Stimulated activated CD4-positive, alpha-beta T cell treated with anti-CD3 and anti-CD28 coated beads, TNF-alpha, amount 100 ng/mL, for 48 hours (primary cell): ENCODE measurements at places on chromosomes 13 and 19.

- DNase-seq = no peak
These were observed 1.4 kb upstream of the VSTM2B start for GRCh38 chr19:29524201-29524911.

- no peak for DNase-seq
These were observed 24.8 kb downstream of the MAP4K1 start for GRCh38 chr19:38592940-38593339.

DNA sequence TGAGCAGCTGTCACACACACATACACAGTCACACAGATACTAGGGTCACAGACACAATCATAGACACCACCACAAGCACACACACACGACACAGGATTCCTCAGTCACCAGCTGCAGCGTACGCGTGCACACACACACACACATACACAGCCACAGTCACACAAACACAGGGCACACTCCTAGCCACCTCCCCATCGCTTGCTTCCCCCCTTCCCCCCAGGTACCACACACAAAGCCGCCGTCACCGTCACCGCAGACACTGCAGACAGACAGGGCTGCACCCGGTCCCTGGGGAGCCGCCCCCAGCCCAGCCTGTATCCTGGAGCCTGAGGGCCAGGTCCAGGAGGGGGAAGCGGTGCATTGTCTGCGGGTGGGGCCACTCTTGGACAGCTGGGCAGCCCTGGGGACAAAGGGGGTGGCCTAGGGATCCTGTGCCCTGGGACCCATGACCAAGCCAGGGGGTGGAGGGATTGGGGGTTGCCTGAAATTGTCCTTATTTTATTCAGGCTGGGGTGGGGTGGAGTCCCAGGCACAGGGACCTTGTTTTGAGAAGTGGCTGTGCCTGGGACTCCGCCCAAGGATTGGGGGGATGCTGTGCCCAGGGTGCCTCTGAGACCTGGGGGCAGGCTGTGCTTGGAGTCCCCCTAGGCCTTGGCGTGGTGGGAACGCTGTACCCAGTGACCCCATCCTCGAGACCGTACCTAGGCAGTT is 957 bp downstream of the NUMBL start:
- DNase-seq = no peak

GRCh38 chr19:9966448-9966847 is 30.1 kb upstream of the OLFM2 start:
- DNase-seq = no peak

DNA sequence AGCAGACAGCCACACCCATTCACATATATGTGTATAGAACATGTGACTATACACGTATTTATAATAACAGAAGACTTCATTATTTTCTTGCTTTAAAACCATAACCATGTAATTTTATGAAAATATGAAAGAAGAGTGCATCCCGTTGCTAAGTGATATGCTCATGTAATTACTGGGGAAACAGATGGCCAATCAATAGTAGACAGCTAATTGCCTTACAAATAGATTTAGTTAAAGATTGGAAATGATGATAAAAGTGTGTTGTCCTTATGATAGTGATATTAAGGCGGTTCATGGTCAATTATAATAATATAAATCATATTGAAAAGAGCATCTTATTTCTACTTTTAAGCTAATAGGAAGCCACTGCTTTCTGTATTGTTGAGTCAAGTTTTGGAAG is 95.9 kb downstream of the RFC3 start:
- no peak for DNase-seq

- no peak for DNase-seq
These were observed 12.8 kb upstream of the MADCAM1 start for GRCh38 chr19:483332-484072.

- DNase-seq = no peak
These were observed 11.9 kb upstream of the ITM2B start for GRCh38 chr13:48220981-48221685.

- DNase-seq = no peak
These were observed 5.8 kb downstream of the KRTDAP start for GRCh38 chr19:35484252-35485036.

- DNase-seq = no peak
These were observed 669.6 kb downstream of the PCDH17 start for GRCh38 chr13:58300974-58301681.

GRCh38 chr19:10422846-10423245 is 2.5 kb downstream of the PDE4A start:
- no peak for DNase-seq

DNA sequence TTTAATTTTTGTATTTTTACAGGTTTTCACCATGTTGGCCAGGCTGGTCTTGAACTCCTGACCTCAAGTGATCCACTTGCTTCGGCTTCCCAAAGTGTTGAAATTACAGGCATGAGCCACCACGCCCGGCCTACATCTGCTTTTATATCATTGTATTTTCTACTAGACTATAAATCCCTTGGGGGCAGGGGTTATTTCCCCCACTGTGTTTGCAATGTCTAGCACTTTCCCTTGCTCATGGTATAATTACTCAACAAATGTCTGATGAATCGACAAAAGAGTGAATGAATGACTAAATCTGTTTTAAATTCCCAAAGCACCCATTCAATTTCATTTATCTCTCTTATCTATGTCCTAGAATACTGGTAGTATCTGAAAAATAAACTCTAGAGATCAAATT is 244.5 kb upstream of the CSNK1A1L start:
- no peak for DNase-seq

DNA sequence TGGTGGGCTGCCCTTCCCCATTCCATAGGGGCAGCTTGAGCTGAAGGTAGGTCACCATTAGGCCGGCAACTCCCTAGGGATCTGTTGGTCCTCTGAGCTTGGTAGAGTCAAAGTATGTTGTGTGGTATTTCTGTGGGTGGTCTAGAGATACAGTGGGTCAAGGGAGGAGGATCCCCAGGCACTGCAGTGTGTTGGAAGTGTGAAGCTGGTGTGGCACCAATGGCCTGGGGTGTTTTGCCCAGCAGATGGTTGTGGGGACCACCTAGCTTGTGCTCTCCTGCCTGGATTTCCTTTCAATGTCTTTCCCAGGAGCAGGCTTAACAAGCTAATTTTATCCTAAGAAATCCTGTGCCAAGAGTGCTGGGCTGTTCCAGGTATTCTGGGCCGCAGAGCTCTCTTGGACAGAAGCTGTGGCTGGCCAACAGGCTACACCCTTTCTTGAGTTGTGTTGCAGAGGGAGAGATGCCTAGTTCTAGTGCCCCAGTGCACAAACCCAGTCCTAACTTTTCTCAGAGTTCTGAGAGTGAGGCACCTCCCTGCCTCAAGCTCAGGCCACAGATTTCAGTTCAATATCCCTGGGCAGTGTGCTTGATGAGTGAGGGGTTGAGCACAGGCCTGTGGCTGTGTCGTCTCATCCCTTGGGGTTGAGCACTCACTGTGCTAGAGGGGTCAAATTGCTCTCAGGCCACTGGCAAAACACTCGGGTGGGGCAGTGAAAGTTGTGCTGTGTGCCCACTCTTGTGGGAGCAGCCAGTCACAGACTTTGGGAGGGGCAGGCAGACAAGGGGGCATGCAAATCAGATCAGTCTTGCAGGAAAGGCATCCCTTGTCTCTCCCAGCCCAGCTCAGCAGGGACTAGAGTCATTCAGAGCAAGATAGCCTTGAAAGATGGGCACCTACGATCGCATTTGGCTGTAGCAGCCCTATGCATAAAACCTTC is 1806.1 kb upstream of the MIR17HG start:
- no peak for DNase-seq
